ENCODE measurements at places on chromosomes 7 and 10.

DNA sequence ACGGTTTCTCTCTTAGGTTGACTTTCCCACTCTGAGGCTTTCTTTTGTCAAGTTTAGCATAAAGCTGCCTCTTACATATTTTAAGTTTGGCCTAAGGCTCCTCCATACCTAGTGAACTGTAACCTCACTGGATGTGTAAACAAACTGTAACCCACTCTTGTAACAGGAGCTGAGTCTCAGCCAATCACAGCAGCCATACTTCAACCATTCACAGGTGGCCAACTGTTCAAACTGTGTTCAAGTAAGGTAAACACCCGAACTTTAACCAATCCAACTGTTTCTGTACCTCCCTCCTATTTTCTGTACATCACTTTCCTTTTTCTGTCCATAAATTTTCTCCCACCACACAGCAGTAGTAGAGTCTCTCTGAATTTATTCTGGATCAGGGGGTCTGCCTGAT lies 7.7 kb upstream of the NRBF2 start:
- H3K36me3 ChIP-seq = no peaks in the 10 kb centered on the region
- no peak for DNase-seq
- no peaks in the 10 kb centered on the region for H3K4me1 ChIP-seq
- H3K27ac ChIP-seq = no peak overlapping the region
- no peak overlapping the region for H3K4me3 ChIP-seq

DNA sequence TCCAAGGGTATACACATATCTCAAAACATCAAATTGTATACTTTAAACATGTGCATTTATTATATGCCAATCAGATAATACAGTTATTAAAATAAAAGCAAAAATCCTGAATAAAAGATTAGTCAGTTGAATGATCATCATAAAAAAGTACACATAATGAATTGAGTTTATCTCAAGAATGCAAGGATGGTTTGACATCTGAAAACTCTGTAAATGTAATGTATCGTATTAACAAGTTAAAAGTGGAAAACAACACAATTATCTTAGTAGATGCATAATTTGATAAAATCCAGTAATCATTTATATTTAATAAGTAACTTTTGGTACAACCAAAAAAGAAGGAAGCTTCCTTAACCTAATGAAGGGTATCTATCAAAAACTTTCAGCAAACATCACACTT lies 86.6 kb downstream of the COL28A1 start:
- H3K4me3 ChIP-seq = no peak overlapping the region
- H3K36me3 ChIP-seq = peaks cover 31% of the 10 kb centered on the region
- no peaks in the 10 kb centered on the region for H3K27me3 ChIP-seq
- DNase-seq = no peak
- no peak overlapping the region for H3K27ac ChIP-seq
- no peaks in the 10 kb centered on the region for H3K4me1 ChIP-seq

DNA sequence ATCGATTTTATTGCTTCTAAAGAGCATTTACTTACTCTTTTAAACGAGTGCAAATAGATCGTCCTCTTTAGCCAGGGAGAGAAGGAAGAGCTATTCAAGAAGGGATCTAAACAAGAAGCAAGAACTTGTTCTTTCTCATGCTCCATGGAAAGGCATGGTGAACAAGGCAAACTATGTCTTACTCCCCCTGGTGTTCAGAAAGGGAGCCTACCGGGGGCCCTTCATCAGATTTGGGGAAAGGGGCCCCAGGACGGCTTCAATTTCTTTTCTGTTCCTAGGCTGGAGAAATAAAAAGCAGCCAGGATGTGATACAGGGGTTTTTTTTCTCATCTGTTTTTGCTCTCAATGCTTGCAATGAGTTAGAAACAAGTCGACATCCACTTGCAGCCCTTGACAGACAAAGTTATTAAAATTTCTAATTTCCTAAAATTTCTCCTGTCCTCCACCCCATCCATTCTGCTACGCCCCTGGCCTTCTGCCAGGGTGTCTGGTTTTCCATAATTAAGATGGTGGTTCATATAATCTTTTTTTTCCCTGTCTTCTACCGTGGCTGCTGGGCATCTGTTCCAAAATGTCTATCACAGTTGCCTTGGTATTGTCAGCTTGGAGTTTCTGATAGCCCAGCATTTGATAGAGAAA lies 214.4 kb downstream of the CREB5 start:
- H3K4me1 ChIP-seq = peaks cover 10% of the 10 kb centered on the region
- peak; percentile 16 for DNase-seq
- no peak overlapping the region for H3K27ac ChIP-seq

DNA sequence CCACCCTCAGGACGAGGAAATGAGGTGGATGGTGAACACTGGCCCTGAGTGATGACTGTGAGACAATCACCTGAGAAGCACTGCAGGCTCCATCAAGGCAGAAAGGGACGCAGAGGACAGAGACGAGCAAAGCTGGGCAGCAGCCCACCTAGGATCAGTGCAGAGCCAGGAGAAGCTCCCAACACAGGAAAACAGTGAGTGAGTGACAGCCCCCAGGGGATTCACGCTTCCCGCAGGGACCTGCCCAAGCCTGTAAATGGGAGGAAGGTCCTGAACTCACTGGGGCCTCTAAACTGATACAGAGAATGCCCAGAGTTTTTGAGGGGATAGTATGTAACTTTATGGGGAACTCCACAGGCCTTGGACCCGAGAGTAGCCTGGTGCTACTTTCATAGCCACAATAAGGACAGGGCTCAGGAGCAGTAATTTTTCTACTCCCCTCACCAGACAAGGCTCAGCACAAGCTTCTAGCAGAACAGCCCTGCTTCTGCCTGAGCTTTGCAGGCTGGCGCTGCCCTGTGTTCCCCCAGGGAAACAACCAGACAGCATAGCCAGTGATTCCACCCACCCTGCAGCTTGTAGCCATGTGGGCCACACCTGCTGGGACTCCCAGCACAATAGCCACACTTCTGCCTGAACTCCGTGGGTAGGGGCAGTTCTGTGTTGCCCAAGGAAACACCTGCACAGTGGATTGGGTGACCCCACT lies 708.4 kb downstream of the POM121L12 start:
- H3K4me3 ChIP-seq = no peak overlapping the region
- H3K27ac ChIP-seq = no peak overlapping the region
- no peaks in the 10 kb centered on the region for H3K27me3 ChIP-seq

DNA sequence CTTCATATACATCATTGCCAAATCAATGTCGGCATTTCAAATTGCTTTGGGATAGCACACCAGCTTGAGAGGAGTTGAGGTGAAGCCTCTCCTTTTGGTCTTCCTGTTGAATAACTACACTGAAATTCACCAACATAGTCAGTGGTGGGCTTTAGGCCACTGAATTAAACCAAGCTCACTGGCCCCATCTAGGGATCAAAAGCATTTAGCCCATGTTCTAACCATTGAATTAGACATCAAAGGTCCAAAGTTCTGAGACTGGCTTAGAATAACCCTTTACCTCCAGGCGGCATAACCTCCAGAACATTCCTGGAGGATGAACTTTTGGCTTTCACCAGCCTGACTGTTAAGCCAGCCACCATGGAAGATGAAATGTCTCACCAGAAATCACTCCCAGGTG lies 54.6 kb downstream of the BPGM start:
- peaks cover 3% of the 10 kb centered on the region for H3K27me3 ChIP-seq
- no peak overlapping the region for H3K27ac ChIP-seq
- H3K36me3 ChIP-seq = no peaks in the 10 kb centered on the region
- no peak overlapping the region for H3K4me3 ChIP-seq

DNA sequence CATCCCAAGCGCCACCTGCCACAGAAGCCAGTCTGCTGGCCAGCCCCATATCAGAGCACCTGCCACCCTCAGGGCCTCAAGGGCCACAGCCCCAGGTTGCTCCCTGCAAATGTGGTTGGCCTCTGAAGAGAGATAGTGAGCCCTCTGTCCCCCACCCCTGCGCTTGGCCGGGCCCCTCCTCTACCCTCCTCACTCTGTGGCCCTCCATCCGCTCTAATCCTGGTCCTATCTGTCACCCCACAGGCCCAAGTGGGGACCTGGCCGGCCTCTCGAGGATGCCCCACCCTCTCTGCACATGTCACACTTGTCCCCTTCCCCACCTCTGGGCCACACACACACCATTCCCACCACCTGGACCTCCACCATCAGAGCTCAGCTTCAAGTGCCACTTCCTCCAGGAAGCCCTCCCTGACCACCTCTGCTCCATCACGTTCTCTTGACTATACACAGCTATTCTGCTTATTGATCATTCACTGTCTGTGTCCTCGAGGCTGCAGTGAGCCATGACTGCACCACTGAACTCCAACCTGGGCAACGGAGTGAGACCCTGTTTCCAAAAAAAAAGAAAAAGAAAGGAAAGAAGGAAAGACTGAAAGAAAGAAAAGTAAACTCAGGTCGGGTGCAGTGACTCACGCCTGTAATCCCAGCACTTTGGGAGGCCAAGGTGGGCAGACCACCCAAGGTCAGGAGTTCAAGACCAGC lies 42.4 kb downstream of the TNRC18 start:
- H3K36me3 ChIP-seq = peaks cover 7% of the 10 kb centered on the region
- no peaks in the 10 kb centered on the region for H3K27me3 ChIP-seq
- peak overlapping the region; percentile 87 for H3K27ac ChIP-seq
- DNase-seq = no peak
- H3K4me1 ChIP-seq = peaks cover 16% of the 10 kb centered on the region
- no peak overlapping the region for H3K4me3 ChIP-seq

DNA sequence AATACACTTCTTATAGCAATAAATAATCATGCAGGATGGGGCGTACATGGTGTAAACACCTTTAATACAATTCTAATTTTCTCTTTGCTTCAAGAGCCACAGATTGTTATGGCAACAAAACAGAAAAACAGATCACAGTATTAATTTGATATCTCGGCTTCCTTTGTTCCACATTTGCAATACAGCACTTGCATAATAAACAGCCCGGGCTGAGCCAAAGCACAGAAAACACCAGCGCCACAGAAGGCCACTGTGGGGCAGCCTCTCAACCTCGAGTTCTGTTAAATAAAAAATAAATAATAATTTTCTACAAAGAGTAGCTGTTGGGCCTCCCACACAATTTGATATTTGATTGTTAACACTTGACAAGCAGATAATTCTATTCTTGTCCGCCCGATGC lies 255.9 kb downstream of the USP6NL start:
- H3K27me3 ChIP-seq = no peaks in the 10 kb centered on the region
- H3K36me3 ChIP-seq = no peaks in the 10 kb centered on the region
- no peak for DNase-seq
- no peak overlapping the region for H3K27ac ChIP-seq
- no peaks in the 10 kb centered on the region for H3K4me1 ChIP-seq

DNA sequence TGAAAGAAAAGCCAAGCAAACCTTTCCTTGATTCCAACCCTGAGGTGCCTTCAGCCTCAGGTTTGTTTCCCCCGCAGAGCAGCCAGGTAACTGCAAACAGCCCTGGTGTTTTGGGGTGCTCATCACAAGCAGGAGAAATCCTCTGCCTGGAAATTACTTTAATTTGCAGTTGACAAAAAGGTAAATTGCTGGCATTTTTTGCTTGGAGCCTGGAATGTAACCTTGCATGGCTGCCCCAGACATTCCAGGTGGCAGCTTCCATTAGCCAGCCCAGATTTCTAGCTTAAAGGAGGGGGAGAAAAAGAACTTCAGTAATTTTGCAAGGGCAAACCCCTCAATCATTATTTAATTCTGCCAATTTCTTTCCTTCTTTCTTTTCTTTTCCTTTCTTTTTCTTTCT lies 194.4 kb downstream of the MYOF start:
- H3K36me3 ChIP-seq = no peaks in the 10 kb centered on the region
- peak overlapping the region; percentile 73 for H3K27ac ChIP-seq
- DNase-seq = no peak
- H3K4me3 ChIP-seq = no peak overlapping the region
- peaks cover 4% of the 10 kb centered on the region for H3K27me3 ChIP-seq

Data from progenitor cell of endocrine pancreas (in vitro differentiated cells).